ENCODE measurements at places on chromosomes 5 and 9.

GRCh38 chr5:32020271-32020670 lies 153.8 kb downstream of the GOLPH3 start:
- H3K27me3 ChIP-seq = no peaks in the 10 kb centered on the region
- peaks cover 10% of the 10 kb centered on the region for H3K4me1 ChIP-seq
- no peaks in the 10 kb centered on the region for H3K36me3 ChIP-seq
- no peak for DNase-seq
- peak overlapping the region; percentile 44 for H3K27ac ChIP-seq

- H3K36me3 ChIP-seq = no peaks in the 10 kb centered on the region
- no peak for DNase-seq
- peaks cover 18% of the 10 kb centered on the region for H3K4me1 ChIP-seq
- no peak overlapping the region for H3K27ac ChIP-seq
- H3K4me3 ChIP-seq = no peak overlapping the region
Observed at GRCh38 chr5:68457285-68457684, 241.7 kb downstream of the PIK3R1 start.

GRCh38 chr9:8917956-8918739 lies 1118.6 kb upstream of the DMAC1 start:
- no peak overlapping the region for H3K27ac ChIP-seq
- no peak overlapping the region for H3K4me3 ChIP-seq
- H3K4me1 ChIP-seq = no peaks in the 10 kb centered on the region

DNA sequence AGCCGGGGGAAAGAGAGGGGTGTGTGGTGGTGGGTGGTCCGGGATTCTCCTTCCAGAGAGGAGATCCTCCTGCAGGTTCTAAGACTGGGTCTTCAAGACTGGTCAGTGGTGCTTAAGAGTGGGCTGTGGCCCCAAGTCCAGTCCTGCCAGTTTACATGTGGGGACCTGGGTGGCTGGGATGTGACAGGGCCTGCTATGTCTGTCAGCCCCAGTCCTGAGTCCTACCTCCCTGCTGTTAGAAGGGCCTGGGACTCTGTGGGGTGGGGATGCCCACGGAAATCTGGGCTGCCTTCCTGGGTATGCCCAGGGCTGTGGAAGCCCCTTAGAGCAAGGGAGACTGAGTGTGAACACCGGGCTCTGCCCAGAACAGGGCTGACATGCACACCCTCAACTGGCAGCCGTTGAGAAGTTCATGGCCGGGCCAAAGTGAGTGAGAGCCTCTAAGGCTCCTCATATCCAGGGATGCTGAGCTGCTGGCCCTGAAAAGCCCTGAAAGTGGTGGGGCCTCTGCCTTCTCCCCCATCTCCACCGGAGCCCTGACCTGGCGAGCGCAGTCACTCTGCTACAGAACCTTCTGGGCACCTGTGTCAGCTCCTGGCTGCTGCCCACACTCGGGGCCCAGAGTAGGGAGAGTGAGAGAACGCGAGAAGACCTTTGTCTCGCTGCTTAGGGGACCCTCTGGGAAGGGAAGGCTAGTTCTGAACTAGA lies 1.7 kb downstream of the PHF2 start:
- H3K4me1 ChIP-seq = peaks cover 30% of the 10 kb centered on the region
- H3K27ac ChIP-seq = peak overlapping the region; percentile 80
- H3K36me3 ChIP-seq = peaks cover 5% of the 10 kb centered on the region
- DNase-seq = no peak

DNA sequence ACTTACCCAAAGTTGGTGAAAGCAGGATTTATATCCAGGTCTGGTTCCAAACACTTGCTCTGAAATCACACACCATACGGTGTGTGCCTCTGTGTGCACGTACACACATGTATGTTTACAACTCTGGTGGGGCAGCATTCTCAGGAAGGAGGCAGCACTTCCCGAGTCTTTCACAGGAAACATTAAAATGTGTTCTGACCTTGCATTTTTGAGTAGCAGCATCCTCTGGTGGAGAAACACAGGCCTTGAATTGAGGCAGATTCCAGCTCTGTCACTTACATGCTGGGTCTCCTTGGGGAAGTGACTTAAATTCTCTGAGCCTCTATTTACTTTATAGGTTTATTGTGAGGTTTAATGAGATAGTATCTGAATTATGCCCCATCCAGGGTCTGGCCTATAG lies 126.4 kb downstream of the RGS3 start:
- H3K27ac ChIP-seq = peak overlapping the region; percentile 60
- peaks cover 63% of the 10 kb centered on the region for H3K4me1 ChIP-seq
- DNase-seq = no peak
- H3K4me3 ChIP-seq = no peak overlapping the region
- peaks cover 24% of the 10 kb centered on the region for H3K36me3 ChIP-seq

GRCh38 chr5:154830219-154830595 lies 20.2 kb downstream of the FAXDC2 start:
- peaks cover 34% of the 10 kb centered on the region for H3K36me3 ChIP-seq
- no peak for DNase-seq
- peaks cover 31% of the 10 kb centered on the region for H3K4me1 ChIP-seq
- no peaks in the 10 kb centered on the region for H3K27me3 ChIP-seq

DNA sequence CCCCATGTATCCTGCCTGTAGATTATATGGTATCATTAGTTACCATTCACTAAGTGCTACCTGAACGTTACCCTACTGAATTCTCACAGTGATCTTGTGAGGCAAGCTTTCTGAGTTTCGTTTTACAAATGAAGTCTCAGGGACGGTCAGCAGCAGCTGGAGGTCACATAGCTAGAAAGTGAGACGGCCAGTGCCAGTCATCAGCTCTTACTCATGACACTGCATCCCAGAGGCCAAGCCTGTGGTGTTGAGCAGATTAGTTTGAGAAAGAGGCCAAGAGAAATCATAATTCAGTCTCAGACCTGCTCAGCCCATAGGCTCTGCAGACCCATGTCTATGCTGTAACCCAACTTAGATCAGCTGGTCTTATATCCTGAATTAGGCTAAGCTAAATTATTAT lies 95.7 kb upstream of the EGFLAM start:
- no peak for DNase-seq
- no peak overlapping the region for H3K4me3 ChIP-seq
- no peak overlapping the region for H3K27ac ChIP-seq
- H3K36me3 ChIP-seq = no peaks in the 10 kb centered on the region
